ENCODE measurements at places on chromosomes 7 and 10.

- no peak for DNase-seq
Measured at GRCh38 chr10:129847741-129848483, 116.2 kb downstream of the EBF3 start.

GRCh38 chr10:74186678-74187077 is 35.7 kb downstream of the ADK start:
- no peak for DNase-seq

GRCh38 chr10:70896551-70896950 is 8.2 kb upstream of the PCBD1 start:
- no peak for DNase-seq

DNA sequence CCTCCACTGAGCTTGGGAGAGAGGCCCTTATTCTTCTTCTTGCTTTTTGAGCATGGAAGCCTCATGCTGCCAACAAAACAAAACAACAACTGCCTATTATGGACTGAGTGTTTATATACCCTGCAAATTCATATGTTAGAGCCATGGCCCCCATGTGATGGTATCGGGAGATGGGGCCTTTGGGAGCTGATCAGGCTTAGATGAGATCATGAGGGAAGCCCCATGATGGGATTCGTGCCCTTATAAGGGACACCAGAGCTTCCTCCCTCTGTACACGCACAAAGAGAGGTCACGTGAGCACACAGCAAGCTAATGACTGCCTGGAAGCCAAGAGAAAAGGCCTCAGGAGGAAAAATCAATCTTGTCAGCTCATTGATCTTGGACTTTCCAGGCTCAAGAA is 235.0 kb downstream of the FANK1 start:
- DNase-seq, result no peak
